ENCODE measurements at places on chromosomes 3 and 15.

DNA sequence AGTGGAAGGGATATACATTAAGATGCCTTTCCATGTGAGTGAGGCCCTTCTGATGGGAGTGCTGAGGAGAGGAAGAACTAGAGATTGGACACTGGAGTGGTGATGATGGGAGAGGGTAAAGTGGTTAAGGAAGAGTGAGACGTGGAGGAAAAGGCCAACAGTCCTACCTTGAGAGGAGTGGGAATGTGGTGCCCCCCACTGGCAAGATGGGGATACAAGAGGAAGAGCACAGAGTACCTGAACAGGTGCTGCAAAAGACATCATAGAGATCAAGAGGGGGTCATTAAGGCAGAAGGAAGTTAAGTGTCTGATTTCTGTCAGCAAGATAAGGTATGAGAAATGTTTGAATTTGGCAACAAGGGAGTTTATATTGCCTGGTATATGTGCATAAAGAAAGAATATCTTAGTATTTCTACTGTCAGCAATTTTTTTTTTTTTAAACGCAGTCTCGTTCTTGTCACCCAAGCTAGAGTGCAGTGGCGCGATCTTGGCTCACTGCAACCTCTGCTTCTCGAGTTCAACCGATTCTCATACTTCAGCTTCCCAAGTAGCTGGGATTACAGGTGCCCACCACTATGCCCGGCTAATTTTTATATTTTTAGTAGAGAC, 34.0 kb downstream of the ARIH2 start:
- DNase-seq, result no peak

DNA sequence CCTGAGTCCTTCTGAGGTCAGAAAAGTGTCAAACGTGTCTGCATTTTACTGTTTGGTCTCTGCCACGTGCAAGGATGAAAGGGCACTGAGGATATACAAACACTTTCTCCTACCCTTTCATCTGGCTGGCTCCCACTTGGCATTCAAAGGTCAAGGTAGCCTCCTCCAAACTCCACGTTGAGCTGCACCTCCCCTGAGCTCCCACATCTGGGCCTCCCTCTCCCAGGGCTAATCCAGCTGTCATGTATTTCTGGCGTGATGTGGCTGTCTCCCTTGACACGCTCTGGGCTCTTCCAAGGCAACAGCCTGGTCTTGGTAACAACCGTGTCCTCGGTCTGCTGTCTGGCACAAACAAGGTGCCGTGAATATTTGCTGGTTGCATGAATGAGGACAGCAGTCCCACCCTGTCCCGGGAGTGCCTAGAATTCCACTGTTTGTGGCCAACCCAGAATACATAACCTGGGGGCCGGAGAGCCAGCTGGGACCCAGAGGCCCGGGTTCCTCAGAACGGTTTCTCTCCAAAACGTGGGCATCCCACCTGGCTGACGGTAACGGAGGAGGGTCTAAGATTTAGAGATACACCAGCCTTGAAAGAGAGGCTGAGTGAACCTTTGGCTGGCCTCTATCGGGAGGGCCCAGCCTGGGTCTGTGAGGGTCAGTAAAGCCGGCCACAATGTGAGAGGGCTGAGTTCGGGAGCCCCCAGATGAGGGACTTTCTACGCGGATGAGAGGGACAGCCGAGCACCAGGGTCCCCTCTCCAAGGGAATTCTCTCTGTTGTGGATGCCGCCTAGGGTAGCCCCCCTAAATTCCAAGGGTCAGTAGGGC, 767 bp downstream of the GLT8D1 start:
- no peak for DNase-seq

- DNase-seq, result no peak
Observed at GRCh38 chr3:159938714-159939113, 49.9 kb upstream of the IL12A start.

DNA sequence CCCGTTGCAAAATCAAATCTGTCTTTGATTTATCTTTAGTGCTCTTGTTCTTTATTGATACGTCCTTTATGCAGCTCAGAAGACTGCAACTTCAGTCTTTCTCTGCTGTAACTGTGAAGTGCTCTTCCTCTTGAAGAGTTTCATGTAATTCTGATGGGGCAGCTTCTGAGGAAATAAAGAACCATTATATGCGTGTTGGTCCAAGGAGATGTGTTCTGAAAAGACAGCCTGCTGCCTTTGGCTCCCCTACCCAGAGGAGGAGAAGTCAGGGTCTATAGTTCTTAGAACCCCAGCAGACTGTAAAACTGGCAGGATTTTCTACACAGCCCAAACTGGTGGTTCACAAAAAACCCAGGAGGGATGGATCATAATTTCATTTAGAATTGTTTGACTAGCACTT, 22.4 kb upstream of the ABHD10 start:
- DNase-seq, result no peak

DNA sequence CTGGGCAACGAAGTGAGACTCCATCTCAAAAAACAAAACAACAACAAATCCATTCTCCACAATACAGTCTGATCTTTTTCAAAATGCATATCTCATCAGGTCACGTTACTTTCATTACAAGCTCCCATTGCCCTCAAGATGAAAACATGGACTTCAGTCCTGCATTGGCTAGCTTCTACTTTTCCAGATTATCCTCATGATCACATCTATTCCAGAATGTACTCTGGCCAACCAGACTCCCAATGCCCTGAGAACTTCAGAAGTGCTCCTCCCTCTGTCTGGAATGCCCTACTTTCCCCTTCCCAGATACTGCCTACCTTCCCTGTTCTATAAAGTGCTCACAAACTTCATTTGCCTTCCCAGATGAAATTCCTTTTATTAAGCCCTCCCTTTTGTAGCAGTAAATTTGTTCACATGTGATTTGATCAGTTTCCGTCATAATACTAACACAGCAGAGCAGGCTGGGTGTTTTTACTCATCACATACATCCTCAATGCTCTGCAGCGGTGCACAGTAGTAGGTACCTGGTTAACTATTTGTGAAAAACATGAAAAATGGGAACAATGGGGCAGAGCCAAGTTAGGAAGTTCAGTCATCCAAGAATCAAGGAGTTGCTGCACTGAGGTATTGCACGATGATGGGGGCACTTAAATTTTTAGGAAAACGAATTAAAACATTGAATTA, 5.3 kb downstream of the RPL22L1 start:
- no peak for DNase-seq

- no peak for DNase-seq
Observed at GRCh38 chr3:140296796-140297352, 361.9 kb downstream of the CLSTN2 start.

- DNase-seq, result no peak
Observed at GRCh38 chr3:70712449-70713082, 400.1 kb upstream of the MDFIC2 start.

DNA sequence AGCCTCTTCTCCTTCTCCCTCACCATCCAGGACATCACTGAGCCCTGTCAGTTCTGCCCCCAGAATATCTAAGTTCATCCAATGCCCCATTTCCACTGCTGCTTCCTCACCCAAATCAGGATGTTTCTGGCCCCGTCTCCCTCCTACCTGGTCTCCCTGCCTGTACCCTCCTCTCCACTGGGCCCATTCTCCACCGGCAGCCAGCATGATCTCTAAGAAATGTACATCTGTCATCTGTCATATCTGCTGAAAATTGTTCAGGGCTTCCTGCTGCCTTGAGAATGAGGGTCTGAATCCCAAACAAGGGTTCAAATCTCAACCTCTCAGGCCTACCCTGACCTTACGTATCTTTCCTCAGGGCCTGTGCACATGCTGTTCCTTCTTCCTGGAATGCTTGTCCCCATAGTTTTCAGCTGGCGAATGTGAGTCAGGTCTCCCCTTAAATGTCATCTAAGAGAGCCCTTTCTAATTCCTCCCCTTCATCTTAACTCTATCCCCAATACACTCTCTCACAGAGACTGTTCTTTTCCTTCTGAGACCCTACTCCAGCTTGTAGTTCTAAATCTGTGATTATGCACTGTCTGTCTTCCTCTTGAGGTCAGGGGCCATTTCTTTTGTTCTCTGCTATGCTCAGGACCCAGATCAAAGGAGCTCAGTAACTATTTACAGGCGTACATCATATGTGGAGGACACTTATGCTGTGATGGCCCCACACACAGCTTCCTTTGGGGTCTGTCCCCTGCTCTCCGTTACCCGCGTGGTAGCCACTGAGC, 40.8 kb downstream of the SMAD3 start:
- no peak for DNase-seq

DNA sequence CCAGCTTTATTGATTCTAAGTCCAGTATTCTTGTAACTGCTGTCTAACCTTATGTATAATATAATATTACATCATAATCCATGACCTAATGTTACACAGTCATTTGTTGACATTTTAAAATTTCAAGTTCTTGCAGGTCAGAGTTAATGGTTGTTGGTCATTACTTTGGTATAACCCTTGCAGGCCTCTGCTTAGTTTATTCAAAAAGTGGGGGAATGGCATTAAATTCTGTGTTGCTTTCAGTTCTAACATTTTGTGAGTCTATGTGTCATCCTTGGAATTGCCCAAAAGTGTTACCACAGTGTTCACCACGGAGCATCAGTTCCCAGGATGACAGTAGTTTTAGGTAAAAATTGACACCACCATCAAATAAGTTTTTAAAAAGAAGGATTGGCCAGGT, 174.8 kb upstream of the BCL6 start:
- no peak for DNase-seq

DNA sequence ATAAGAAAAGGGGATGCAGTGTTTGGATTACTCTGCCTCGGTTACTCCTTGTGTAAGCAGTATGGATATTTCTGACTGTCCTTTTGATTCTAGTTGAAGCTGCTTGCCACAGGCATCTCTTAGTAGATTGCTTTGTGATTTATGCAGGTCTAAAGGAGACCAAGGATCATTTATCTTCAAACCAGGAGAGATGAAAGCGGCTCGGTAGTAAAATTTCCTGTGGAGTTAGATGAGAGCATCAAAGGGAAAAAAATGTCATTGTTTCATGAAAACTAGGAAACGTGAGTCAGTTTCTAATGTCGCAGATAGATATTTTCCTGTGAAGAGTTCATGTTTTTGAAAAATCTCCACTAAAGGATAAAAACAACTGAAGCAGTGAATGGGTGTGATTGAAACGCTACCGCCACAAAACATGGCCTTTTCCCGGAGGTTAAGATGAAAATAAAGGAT, 254.0 kb upstream of the TBL1XR1 start:
- no peak for DNase-seq

- no peak for DNase-seq
Observed at GRCh38 chr3:15974647-15975046, 176.9 kb upstream of the ANKRD28 start.

DNA sequence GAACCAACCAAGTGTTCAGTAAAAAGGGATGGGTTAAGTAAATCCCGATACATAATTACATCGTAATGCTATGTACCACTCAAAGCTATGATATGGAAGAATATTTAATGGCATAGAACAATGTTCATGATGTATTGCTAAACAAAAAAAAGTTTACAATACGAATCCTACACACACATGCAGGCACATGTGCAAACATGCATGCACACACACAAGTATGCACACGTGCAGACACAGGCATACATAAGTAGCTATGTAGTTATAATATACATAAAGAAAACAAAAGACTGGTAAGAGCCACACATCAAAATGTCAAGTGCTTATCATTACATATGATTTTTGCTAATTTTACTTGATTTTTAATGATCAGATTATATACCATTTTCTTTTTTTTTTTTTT, 74.2 kb downstream of the ARRDC4 start:
- no peak for DNase-seq

DNA sequence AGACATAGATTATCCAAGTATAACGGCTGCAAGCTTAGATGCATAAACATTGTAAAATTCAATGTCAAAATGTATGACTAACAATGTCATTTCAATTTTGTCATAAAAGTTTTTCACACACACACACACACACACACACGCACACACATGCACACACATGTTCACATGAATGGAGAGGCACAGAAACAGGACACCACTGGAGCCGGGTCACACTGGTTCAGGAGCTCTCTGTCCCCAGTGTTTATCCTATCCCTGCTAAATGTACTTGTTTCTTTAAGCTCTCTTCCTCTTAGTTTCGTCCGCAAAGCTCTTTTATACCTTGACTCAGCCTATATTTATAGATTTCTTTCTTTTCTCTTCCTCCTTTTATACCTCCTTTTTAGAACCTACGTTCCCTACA, 249.9 kb downstream of the CADPS start:
- DNase-seq, result no peak

GRCh38 chr3:194342861-194343560, 8.1 kb downstream of the CPN2 start:
- no peak for DNase-seq

- no peak for DNase-seq
Observed at GRCh38 chr15:73681063-73681462, 3.1 kb upstream of the CD276 start.

- no peak for DNase-seq
Observed at GRCh38 chr15:94395640-94396039, 164.3 kb downstream of the MCTP2 start.

DNA sequence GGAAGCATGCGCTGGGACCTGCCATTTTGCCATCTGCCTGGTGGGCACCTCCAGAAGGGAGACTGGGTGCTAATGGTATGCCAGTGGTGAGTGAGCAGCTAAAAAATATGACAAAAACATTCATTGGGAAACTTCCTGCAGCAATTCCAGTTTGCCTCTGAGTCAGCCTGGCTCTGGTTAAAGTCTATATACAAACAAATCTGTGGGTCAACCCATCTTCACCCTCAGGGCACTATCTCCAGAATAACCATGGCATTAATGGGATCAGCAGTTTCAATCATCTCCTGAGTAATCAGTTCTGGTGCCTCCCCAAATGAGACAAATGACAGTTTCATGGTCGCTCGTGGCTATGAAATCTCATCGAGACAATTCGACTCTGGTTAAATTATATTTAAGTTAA, 21.5 kb downstream of the FRMD4B start:
- DNase-seq, result no peak

- DNase-seq, result no peak
Observed at GRCh38 chr15:66025015-66025452, 155.7 kb downstream of the RAB11A start.

DNA sequence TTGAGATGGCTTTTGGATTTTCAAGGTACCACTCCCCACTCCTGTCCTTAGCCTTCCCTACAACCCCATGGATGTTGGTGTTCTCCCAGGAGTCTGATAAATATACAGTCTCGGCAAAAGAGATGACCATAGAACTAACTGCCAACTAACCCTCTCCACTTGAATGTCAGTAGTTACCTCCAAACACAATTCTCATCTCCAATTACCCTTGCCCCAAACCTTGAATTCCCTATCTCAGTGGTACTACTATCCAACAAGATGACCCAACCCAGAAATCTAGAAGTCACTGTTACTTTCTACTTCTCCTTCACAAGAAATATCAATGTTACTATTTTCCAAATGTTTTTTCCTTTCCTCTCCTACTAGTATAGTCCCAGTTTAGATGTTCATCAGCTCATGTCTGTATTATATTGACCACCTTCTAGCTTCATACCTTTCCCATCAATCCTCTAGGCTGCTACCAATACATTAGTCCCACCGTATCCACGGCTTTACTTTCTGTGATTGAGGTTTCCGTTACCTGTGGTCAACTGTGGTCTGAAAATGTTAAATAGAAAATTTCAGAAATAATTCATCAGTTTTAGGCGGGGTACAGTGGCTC, 38.1 kb downstream of the PIGB start:
- no peak for DNase-seq

- DNase-seq, result no peak
Observed at GRCh38 chr3:19931767-19932188, 2.2 kb downstream of the EFHB start.
